ENCODE measurements at places on chromosomes 3 and 15.
A peak's percentile ranks its signal among the peaks of the same experiment; 100 is the strongest.

- DNase-seq: no peak
Observed at GRCh38 chr15:57752436-57752835, 45.9 kb downstream of the POLR2M start.

DNA sequence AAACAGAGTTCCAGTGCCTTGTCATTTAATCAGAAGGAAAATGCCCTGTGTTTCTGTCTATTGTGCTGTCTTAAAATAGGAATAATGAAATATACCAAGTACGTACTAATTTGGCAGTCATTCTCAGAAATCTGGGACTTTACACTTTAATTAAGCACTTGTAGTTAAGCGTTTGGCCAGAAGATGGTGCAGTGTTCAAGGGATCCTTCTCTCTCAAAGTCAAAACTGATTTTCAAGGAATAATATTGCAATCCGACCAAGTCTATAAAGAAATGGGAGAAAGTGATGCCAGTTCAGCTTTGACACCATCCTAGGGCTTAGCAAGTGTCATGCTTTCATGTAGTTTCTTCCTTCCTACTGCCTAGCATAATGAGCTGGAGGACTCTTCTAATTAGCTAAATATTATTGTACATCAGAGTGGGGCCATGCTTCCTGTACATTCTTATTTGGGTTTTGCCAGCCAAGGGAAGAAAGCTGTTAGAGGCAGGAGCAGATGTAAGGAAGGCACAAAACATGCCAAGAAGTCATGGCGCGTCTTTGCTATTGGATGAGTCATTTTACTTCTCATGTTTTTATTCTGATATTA is 64.8 kb downstream of the SAMMSON start:
- peak; percentile 37 for DNase-seq

DNA sequence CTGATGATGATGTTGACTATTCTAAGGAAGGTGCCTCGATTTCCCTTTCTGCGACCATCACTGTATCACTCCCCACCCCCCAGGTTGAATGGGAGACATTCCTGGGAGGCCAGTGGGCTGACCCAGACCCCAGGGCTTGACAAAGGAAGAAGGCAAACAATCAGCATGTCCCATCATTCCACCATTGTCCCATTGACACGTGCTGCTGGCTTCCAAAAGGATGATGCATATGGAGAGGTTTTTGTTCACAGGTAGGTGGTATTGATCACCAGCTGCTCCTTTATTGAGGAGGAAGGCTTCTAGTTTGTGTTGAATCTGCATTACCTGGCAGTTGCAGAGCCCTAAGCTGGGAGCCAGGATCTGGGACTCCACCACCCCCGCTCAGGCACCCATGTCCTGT is 30.4 kb downstream of the RASGRF1 start:
- no peak for DNase-seq

DNA sequence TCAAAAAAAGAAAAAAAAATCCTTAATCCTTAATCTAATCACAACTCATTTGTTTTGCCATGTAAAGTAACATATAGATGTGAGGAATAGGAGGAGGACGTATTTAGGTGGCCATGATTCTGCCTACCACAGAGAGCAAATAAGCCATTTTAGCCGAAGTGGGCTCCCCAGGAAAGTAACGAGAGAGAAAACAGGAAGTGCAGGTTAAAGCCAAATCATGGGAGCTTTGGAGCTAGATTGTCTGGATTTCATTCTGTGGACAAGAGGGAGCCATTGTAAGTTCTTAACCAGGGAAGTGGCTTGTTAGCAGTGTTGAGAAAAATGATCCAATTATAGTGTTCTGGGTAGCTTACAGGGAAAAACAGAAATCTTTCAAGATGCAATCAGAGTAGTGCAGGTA is 9.4 kb downstream of the TMOD2 start:
- DNase-seq: no peak

DNA sequence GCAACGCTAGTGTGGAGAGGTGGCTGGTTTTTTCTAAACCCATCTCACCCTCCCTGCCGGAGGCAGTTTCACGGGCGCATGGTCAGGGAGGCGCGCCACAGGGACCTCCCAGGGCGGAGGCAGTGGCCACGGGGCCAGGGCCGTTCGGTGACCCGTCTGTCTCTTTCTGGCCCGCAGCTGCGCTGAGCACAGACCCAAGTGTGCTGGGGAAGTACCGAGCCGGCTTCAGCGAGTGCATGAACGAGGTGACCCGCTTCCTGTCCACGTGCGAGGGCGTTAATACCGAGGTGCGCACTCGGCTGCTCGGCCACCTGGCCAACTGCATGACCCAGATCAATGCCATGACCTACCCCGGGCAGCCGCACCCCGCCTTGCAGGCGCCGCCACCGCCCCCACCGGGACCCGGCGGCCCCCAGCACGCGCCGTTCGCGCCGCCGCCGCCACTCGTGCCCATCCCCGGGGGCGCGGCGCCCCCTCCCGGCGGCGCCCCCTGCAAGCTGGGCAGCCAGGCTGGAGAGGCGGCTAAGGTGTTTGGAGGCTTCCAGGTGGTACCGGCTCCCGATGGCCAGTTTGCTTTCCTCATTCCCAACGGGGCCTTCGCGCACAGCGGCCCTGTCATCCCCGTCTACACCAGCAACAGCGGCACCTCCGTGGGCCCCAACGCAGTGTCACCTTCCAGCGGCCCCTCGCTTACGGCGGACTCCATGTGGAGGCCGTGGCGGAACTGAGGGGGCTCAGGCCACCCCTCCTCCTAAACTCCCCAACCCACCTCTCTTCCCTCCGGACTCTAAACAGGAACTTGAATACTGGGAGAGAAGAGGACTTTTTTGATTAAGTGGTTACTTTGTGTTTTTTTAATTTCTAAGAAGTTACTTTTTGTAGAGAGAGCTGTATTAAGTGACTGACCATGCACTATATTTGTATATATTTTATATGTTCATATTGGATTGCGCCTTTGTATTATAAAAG is 1.8 kb downstream of the HES1 start:
- peak; percentile 63 for DNase-seq

DNA sequence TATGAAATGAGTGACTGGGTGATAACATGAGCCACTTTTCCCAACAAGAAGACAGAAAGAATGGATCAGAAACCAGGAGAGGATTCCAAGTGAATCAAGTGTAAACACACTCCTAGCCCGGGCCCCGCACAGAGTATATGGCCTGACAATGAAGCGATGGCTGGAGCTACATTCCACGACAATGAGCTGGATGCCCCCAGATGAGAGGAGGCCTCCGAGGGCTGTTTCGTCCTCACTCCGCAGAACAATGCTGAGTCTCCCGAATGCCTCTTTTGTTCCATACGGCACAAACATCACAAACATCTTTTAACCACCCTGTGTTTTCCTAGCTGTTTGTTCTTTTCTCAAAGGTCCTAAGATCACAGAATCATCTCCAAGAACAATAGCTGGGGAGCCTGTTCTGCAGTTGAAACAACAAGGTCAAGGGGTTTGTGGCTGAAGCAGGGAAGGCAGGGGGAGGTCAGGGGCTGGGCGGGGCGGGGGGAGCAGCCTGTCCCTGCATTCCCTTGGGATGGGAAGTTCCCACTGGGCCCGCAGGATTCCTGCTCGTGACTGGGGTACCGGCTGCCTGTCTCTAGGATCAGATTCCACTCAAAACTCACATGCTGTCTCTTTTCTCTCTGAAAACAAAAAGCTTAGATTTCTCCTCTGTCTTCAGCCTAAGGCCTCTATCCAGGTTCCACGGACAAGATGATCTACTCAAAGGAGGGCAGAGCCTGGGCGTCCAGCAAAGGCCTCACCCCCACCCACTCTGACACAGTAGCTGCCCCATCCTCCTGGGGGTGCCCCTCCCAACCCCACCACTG is 151.3 kb downstream of the XXYLT1 start:
- peak; percentile 76 for DNase-seq

DNA sequence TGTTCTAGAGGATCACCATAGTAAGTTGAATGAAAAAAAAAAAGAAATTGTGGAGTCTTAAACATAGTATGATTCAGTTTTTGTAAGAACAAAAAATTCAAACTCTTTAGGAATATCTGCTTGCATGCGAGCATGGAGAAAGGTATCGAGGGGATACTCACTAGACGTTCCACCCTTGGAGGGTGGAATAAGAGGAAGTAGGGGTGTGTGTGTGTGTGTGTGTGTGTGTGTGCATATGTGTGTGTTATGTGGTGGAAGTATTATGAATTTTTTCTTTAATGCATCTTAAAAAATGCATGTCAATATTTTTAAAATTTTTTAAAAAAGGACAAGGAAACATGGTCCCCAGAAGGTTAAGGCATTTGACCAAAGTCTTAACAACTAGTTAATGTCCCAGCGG is 26.5 kb upstream of the SIAH2 start:
- no peak for DNase-seq

- peak; percentile 53 for DNase-seq
Observed at GRCh38 chr3:13896473-13897154, 16.7 kb upstream of the WNT7A start.

DNA sequence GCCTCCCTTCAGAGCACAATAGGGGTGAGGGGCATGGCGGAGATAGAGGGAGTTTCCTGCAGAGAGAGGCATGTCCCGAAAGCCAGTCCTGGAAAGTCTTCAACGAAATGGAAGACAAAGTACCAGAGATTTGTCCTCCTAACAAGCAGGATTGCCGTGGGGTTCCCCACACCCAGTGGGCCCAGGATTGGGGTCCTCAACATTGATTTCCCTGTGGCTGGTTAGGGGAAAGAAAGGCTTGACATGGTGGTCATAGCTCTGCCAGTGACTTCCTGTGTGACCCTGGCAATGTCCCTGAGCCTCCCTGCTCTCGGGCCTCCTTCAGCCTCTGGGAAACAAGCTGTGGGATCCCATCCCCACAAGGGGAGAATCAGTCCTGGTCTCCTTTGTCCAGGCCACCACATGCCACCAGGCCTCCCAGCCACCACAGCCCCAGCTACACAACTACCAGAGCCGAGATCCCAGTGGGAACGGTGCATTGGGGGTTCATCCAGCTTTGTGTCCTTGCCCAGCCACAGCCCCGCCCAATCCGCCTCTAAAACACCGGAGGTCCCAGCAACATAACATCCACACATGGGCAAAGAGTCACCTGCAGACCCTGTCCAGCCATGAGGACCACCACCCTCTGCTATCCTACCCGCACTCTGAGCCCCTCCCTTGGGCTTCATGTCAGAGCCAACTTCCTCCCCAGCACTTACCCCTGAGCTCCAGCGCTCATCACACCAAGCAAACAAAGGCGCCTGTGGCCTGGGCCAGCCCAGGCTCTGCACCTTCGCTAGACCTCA is 63.0 kb downstream of the ADAMTS17 start:
- no peak for DNase-seq

DNA sequence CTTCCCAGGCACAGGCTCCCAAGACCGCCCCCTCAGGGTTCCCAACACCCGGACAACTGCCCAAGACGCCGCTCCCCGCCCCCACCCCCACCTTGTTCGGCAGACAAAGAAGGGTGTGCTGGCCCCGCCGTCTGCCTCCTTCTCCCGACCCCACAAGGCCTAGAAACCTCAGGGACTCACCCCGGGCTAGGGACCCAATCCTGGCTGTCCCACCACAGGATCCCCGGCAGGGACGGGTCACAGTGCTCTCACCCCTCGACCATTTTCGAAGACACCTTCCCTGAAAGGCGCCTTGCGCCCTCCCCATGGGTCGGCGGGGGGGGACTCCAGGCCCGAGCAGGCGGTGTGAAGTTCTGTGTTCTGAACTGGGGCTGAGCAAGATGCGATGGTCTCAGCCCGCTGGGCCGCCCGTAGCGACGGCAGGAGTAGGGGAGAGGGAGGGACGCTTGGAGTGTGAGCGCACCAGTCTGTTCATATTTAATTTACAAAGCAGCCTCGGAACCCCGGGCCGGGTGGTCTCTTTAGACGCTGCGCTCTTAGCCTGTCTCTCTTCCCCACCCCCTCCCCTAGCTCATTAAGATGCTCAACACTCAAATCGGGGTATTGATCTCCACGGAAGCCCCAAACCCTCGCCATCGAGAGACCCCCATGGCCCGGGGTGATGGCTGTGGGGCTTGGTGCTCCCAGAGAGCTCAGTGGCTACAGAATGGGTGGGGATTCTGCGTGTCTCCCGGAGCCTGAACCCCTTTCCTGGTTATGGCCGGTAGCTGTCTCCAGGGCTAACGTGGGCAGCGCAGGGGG is 1.4 kb upstream of the ISLR2 start:
- DNase-seq: peak; percentile 33

DNA sequence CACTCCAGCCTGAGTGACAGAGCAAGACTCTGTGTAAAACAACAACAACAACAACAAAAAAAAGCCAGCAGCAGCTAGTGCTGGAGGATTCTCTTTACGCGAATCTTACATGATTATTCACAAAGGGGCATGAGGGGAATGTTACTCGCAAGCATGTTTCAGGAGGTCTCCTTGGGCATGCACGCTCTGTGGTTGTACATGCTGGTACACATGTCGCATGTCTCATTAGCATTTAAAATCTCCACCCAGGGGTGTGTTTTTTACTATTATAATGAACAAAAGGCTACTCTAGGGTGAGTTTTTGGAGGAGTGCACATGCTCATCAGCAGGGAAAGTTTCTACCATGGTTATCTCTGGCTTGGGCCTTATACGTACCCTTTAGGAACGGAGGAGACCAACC is 12.7 kb upstream of the PLCH1 start:
- no peak for DNase-seq

GRCh38 chr3:111882194-111882593 is 23.1 kb downstream of the PHLDB2 start:
- no peak for DNase-seq

GRCh38 chr15:86522721-86523120 is 443.1 kb downstream of the AGBL1 start:
- DNase-seq: no peak

- DNase-seq: no peak
Observed at GRCh38 chr3:85979034-85979433, 1011.9 kb downstream of the VGLL3 start.

DNA sequence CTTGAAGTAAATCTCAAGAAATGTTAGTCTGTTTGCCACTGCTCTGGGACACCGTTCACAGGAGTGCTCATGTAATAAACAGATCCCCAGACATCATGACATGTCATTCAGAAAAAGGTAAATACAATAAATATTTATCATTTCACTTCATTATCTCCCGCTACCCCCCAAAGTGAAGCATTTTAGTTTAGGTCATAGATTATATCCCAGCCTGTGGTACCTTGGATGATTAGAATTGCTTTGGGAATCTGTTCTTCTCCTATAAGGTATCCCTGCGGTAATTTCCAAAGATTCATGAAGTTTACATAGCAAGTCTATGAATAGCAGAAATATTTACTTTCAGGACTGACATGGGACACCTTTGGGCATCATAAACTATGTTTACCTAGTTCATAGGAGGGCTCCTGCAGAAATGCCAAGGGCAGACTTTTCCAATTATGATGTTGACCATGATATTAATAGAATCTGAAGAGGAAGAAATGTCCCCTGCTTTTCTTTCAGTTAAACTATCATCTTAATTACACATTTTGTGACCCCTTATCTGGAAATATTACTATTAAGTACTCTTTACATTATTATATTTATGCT is 268.0 kb downstream of the NAALADL2 start:
- no peak for DNase-seq

DNA sequence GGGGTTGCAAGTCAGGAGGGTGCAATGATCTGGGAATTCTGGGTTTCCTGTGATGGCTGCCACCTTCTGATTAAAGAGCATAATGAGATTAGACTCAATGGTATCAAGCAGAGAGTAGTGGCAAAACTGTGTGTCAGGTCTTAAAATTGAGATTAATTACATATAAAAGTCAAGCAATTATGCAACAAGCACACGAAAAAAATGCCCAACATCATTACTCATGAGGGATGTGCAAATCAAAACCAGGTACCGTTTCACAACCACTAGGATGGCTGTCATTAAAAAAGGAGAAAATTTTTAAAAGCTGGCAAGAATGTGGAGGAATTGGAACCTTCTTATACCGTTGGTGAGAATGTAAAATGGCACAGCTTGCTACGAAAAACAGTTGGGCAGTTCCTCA is 205.0 kb downstream of the OSBPL10 start:
- no peak for DNase-seq

Measured in NCI-H2171 treated with DMSO at 0.1 percent for 48 hours (cell line).